ENCODE measurements at places on chromosomes 5 and 9.

- DNase-seq, result no peak
Observed at GRCh38 chr9:112848316-112849151, 42.1 kb downstream of the SLC46A2 start.

- no peak for DNase-seq
Observed at GRCh38 chr9:101737165-101737704, 1.2 kb downstream of the GRIN3A start.

- no peak for DNase-seq
Observed at GRCh38 chr9:136614372-136614922, 48.3 kb upstream of the EGFL7 start.

GRCh38 chr9:109745335-109746283, 34.4 kb upstream of the PALM2AKAP2 start:
- DNase-seq, result no peak

GRCh38 chr5:142795251-142795650, 25.1 kb downstream of the ARHGAP26 start:
- no peak for DNase-seq

GRCh38 chr5:33857037-33857436, 34.8 kb downstream of the ADAMTS12 start:
- DNase-seq, result no peak

GRCh38 chr5:59704936-59705335, 188.6 kb downstream of the PDE4D start:
- DNase-seq, result no peak

DNA sequence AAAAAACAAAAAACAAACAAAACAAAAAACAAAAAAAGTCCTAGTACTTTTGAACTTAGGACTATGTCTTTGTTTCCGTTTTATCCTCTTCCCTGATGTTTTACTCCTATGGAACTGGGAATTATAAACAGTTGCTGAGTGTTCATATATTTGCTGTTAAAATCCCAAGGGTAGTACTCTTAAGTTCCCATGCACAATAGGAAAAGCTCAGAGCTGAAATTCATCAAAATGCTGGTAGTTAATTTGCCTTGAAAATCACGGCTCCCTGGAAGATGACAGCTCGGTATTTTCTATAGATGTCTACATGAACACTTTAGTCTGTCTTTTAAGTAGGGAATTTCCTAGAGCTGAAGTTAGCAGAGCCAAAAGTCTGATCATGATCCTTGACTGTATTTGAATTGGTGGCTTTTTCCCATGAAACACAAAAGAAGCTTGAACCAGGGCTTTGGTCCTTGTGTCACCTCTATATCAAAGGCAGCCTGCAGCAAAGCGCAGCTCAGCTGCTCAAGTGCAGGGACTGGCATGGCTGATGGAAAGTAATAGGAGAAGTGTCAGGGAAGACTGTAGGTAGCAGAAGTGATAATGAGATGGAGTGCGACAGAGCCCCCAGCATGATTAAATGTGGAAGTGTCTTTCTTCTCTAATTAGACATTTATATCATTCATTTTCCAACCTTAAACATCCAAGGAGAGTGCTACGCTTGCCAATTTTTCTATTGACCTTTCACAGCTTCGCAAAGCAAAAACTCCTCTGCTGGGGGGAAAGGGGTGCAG, 310.9 kb downstream of the TRIM36 start:
- no peak for DNase-seq

DNA sequence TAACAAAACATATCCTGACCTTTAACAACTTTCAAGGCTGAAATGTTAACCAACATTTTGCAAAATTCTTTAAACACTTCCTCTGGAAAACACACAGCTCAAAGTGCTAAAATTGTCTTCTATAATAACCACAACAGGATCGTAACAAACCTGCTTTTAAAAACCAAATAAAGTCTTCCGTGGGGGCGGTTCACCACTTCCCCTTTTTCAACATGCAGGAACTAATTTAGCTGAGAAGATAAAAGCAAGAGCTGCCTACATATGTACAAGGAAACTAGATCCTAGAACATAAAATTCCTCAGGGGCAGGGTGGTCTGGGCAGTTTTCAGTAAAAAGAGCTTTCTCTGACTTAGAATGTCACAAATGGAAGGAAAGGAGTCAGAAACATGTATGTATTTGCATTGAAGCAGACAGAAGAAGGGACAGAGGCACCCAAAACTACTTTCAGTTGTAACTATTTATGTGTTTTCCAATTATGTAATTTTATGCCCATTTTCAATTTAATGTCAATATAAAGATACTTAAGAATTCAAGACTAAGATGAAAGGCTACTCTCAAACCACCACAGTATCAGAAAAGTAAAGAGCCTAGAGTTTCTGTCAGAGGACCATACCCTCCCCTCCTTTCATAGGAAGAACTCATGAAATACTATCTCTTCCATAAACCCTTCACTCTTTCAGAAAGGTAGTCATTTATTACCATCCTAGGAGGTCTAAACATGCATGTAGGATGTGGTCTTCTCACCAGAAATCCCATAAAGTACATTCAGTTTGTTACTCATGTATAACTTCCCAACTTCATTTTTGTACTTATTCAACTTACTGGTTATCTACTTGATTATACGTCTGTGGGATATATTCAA, 185.9 kb upstream of the RASA1 start:
- peak; percentile 14 for DNase-seq

DNA sequence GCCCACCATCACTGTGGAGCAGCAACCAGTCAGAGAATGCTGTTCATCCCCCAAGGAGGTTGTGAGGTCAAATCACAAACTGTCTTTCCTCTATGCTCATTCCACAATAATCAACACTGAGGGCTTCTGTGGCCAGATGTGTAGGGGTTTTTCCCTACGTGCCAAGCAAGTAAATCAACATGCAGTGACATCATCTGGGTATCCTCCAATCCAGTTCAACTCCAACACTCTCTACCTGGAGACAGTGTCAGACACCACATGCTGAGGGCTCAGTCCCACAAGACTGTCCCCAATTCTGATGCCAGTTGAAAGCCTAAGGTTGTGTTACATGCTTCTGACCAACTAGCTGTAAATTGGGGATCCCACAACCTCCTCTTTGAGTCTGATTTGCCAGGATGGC, 57.3 kb upstream of the DMRT1 start:
- DNase-seq, result no peak

- DNase-seq, result no peak
Observed at GRCh38 chr9:124735121-124735520, 36.0 kb downstream of the NR6A1 start.

DNA sequence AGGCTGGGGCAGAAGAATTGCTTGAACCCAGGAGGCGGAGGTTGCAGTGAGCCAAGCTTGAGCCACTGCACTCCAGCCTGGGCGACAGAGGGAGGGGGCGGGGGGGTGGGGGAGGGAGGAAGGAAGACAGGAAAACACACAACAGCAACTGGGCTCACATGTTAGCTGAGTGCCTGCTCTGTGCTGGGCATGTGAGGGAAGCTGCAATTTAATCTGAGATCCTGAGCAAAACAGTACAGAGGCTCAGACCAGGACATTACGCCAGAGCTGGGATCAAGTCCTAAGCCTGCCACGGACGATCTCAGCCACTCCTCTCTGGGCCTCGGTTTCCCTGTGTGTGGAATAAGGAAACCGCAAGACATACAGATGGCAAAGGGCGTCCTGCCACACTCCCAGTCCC, 119.1 kb downstream of the VAV2 start:
- DNase-seq, result no peak

DNA sequence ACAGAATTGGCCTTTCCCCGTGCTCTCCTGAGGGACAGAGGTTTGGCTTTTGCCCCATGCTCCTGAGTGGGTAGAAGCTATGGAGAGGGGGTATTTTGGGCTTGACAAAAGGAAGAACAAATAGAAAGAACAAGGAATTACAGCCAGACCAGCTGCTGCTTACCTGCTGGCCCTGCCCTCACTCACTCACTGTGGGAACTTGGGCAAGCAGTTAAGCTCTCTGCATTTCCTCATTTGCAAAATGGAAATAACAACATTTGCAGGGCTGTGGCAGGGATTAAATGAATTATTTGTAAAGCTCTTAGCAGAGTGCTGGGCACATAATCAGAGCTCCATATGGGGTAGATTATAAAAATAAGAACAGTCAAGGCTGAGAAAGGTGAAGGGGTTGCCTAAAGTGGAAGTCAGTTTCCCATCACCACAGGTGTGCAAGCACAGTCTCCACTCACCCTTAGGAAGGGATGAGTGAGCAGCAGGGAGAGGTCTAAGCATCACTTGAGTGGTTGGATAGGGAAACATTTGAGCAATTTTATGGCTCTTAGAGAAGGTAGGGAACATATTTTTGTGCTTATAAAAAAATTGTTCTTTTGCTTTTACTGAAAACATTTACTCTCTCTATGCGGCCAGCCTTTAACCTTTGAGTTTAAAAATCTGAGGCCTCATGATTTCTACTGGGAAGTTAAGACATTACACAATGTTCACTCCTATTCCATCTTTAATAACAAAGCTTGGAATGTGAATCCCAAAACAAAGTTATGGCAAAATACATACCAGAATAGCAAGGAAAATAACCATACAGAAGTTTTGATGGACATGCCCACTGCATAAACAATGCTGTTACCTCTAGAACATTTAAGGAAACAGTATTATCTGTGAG, 42.8 kb upstream of the LHFPL2 start:
- DNase-seq, result no peak

- no peak for DNase-seq
Observed at GRCh38 chr5:26310415-26310814, 728.0 kb downstream of the CDH9 start.

GRCh38 chr5:135986891-135987401, 32.2 kb upstream of the LECT2 start:
- DNase-seq, result no peak

DNA sequence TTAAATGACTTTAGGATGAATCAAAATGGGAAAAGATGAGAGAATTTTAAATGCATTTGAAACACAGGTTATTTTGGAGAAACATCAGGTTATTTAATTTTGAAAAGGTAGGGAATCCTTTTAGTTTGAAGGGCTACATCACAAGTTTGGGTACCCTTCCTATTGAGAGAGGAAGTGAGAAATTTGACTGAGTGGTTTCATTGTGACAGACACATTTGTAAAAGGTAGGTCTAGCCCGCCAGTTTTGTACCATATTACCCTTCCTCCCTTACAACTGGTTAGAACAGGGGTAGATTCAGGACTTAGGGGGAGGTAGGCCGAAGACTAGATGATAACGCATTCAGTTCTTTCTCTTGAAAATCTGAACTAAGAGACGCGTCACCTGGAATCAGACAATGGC, 464.2 kb downstream of the EBF1 start:
- no peak for DNase-seq

DNA sequence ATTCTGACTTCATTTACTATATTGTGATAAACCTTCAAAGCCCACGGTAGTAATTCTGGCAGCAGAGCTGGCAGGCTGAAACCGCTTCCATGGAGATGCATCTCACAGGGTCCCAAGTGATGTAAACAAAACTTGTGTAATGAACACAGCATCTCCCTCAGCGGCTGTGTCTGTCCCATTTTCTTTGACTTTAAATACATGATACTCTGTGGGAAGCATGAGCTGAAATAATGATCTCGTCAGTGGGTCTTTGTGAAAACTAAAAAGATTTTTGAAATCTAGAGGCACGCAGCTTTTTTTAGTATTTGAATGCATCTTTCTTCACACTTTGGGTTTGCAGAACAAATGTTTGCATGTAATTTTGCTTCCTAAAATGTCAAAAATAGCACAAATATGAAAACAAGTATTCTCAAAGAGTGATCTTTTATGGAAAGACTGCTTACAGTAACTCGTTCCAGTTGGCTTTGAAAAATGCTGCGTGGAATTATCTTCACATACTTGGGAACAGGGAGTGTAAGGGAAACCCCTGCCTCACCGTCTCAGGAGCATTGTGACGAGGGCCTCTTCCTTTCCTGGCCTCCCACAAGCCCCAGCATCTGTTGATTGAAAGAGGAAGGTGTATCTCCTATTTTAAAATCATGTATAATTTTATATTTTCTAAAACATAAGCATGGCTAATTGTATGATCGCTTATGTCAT, 18.1 kb upstream of the LPCAT1 start:
- no peak for DNase-seq

DNA sequence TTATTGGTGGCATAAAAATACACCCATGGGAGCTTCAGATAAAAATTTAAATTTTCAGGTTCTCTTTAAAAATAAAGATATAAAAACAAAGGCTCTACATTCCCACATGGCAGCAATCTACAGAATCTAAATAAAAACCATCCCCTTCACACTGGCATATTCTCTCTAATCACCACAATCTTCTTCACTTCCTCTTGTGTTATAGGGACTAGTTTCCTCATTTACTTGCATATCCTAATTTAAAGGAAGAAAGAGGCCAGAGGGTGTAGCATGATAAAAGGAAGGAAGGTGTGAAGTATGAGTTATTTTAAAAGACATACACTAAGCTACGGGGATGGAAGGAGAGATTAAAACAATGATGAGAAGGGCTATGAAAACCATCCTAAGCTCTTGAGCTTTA, 390.5 kb downstream of the ZNF608 start:
- no peak for DNase-seq
